Activated CD4-positive, alpha-beta T cell treated with anti-CD3 and anti-CD28 coated beads for 4 hours (primary cell): ENCODE measurements at places on chromosomes 2 and 18.

DNA sequence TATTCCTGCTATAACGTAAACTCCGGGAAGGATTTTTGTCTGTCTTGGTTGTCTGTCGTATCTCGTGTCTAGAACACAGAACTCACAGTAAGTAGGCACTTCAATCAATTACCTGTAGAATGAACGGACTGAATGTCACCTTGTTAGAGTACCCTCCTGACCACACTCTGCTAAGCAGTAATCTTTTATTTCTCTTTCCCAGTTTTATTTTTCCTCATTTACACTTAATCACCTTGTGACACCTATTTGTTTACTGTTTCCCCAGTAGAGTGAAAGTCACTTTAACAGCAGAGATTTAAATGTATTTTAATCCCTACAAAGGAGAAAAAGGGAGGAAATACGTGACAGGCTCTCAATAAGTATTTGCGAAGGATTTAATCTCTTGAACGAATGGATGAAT lies 514 bp upstream of the EPB41L5 start:
- DNase-seq: no peak

GRCh38 chr2:237198164-237198855 lies 112.6 kb downstream of the COPS8 start:
- DNase-seq: no peak

- DNase-seq: no peak
Measured at GRCh38 chr2:49240608-49241007, 86.3 kb upstream of the FSHR start.

- no peak for DNase-seq
Measured at GRCh38 chr18:52451256-52451655, 111.3 kb downstream of the DCC start.

- DNase-seq: no peak
Measured at GRCh38 chr2:225290757-225291400, 108.6 kb upstream of the NYAP2 start.

GRCh38 chr2:58291726-58292438 lies 50.8 kb upstream of the FANCL start:
- DNase-seq: no peak

DNA sequence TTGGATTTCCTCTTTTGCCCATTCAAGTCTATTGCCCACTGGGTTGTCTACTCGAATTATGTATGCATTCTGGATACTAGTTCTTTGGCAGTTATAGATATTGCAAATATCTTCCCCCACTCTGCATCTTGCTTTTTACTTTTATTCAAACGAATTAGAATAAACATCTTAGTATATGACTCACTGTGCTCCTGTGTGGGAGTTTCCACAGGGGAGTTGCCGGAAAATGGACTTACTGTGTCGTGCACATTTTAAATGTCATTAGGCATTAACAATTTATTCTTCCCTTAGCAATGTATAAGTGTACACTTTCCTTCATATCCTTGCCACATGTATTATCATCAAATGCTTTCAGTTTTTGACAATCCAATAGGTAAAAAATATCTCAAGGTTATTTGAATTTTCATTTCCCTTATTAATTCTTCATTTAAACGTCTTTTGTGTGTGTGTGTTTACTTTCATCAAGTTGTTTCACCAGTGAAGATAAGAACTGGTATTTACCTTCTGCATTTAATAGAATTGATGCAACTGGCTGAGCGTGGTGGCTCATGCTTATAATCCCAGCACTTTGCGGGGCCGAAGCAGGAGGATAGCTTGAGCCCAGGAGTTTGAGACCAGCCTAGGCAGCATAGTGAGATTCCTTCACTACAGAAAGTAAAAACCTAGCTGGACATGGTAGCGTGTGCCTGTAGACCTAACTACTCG lies 4.6 kb upstream of the UGT1A5 start:
- DNase-seq: no peak

- DNase-seq: no peak
Measured at GRCh38 chr2:197007716-197008628, 81.5 kb upstream of the PGAP1 start.

- no peak for DNase-seq
Measured at GRCh38 chr2:9263428-9263827, 56.8 kb downstream of the ASAP2 start.

DNA sequence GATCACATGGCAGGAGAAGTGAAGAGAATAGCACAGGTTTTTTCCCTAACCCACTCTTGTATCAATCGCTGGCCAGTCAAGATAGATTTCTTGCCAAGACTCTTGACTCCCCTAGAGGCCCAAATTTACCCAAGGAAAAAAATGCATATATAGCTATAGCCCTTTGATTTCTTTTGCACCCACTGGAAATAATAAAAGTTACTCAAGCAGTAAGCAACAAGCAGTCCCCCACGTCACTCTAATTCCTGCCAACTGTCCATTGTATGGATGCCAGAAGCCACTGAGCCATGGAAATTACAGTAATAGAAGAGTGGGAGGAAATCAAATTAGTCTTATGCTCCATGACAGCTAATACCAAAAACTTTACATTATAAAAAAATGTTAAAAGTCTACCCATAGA lies 125.3 kb upstream of the SLC39A10 start:
- no peak for DNase-seq

GRCh38 chr2:209460151-209460761 lies 36.4 kb downstream of the MAP2 start:
- DNase-seq: no peak

DNA sequence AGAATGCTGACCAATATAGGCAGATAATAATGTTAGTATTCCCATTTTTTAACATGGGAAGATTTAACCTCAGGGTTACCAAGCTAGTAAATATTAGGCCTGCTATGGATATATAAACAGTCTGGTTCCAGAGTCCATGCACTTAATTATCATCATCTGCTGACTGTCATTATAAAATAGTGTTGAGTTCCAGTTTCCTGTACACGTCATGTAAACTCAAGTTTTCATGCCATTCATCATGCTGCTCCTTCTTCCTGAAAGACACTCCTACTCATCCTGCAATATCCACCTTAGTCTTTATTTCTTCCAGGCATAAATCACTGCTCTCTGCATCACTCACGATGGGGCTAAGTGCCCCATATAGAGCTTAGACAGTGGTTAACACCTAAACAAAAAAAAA lies 420.8 kb upstream of the SPHKAP start:
- no peak for DNase-seq

GRCh38 chr2:173050684-173051083 lies 25.0 kb upstream of the MAP3K20 start:
- no peak for DNase-seq

DNA sequence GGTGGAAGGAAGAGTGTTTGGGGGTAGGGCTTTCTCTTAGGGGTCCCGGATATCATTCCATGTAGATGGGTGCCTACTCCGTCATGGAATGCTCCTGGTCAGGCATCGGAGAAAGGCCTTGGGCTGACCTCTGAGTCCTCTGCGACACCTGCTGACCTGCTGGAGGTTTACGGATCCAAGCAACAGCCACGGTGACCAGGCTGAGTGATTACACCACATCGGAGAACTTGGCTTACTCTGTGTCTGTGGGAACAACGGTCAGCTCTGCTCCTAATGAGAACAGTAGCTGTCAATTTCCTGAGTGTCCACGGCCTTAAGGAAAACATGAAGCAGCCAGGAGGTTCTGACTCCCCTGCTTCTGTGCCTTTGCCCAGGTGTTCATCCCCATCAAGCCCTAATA lies 73.2 kb downstream of the TNP1 start:
- no peak for DNase-seq

DNA sequence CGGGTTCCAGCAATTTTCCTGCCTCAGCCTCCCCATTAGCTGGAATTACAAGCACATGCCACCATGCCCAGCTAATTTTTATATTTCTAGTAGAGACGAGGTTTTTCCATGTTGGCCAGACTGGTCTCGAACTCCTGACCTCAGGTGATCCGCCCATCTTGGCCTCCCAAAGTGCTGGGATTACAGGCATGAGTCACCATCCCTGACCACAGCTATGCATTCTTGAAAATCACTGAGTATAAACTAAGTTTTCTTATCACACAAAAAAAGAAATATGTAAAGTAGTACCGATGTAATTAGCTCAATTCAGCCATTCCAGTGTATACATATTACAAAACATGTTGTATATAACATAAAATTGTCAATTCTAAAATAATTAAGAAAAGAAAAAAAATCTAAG lies 232.7 kb downstream of the MBD2 start:
- no peak for DNase-seq

DNA sequence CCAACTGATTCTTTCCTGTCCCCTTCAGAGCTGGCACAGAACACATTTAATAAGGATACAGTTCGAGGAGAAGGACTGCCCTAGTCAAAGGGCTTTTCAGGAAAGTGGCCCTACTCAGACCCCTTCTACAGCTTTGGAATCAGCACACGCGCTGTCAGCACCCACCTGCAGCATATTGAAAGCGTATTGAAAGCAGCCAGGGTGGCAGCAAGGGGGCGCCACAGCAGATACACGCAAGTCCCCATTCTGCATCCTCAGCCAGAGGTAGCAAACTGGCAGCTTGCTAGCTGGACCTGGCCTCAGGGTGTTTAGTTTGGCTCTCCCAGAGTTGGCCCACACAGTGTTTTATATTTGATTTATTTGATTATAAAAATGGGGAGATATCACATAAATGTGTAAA lies 101.0 kb upstream of the NT5C1B start:
- no peak for DNase-seq

- DNase-seq: no peak
Measured at GRCh38 chr2:117686699-117687098, 127.8 kb upstream of the DDX18 start.

DNA sequence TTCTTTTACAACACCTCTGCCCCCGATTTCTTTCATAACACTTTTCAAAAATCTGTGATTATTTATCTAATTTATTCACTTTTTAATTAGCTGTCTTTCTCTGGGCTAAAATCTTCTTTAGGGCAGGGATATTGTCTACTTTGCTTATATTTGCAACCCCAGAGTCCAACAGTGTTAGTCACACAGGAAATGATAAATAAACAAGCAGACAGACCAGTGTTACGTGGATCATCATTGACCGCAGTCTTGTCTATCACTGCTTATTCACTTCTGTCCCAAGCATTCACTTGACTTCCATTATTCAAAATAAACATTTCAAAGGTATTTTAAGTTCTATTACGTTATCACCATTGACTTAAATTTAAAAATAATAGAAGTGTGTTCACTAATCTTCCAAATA lies 237.6 kb upstream of the UBE2E3 start:
- no peak for DNase-seq

DNA sequence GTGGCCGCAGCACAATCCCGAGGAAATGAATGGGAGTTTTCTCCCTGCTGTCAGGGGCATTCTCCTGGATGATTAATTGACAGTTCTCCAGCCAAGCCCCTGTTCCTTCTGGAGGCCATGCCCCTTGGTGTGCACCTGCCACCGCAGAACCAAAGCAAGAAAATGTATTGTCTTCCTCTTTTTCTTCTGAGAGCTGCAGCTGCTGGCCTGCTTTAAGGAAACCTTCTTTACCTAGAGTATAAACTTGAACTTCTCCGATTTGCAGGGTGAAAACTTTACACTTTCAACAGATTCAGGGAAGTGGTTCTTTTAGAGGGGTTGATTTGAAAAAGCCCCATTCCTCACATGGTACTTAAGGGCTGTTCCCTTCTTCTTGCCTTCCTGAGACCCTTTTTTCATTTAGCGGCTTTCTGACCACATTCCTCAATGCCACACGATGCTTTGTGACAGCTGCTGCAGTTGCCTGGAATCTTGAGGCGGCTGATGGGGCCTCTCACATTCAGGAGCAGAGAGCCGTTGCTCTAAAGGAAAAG lies 402.8 kb downstream of the TXNL1 start:
- no peak for DNase-seq

- no peak for DNase-seq
Measured at GRCh38 chr2:149167001-149167780, 128.7 kb downstream of the LYPD6B start.

DNA sequence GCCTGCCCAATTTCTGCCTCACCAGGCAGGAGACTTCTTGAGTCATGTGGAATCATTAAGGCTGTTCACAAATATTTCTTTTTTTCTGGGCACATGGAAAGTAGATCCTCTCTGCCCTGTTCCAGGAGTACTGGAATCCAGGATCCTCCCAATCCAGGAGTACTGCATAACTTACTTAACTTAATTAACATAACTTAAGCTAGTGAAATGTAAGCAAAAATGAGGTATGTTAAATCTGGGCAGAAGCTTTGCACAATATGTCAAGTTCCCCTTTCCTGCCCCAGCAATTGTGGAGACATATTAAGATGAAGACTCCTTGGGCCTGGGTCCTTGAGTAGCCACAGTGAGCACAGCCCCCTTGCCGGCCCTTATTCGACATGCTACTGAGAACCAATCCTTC lies 3.2 kb downstream of the CD207 start:
- DNase-seq: no peak

DNA sequence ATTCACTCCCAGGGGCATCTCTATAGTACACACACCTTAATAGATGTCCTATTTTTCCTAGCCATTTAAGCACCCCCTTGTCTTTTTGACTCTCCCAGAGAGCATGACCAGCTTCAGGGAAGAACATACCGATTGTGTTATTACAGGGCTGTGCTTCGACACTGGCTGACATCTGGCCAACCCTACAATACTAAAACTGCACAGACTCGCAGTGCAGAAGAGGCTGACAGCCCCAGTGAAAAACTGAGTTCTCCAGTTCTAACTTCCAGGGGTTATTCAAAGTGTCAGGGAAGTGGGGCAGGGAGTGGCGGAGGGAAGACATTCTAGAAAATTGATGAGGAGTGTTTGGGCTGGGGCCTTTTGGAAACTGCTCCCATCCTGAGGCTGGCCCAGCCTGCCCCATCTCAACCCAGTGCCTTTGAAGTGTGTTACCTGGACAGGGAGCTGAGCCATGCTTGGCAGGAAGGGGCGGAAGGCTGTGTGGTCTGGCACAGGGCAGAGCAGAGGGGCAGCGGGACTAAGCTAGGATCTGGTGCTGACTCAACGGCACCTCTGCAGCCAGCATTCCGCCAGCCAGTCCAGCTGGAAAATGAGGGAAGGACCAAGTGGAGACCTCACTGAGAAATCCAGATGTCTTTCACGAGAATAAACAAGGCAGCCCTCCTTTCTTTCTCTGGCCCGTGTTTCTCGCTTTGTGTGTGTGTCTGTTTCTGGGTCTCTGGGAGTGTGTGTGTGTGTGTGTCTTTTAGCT lies 15.4 kb upstream of the IGFBP5 start:
- DNase-seq: no peak
